ENCODE measurements at places on chromosomes 7 and 10. TPM values are rescaled to one million over a fixed set of nuclear protein-coding genes. Genes with fewer than 3 reads are reported as not detected.

DNA sequence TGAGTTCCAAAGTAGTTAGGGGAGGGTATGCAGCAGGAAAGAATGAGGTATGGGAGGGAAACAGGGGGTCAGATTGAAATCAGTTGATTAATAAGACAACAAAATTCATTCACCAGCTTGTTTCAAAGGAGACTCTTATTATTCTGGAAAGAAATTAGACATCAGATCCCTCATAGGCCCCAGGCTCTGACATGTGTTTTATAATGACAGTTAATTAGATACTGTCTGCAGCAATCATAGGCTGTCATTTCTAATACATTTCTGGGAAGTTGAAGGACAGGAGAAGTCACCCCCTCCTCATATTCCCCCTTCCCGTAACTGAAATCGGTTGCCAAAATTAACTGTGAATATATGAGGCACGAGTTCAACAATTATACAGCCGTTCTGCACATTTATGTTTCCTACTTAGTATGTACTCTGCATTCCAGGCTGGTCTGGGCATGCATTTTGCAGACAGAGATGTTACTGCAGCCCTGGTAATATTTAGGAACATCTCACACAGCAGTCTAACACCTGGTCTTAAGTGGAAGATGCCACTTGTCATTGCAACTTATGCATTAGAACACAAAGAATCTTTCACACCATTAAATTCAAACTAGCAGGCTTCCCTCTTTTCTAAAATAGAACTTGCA is 355.2 kb upstream of the LRGUK start:
- no peaks in the 10 kb centered on the region for H3K27me3 ChIP-seq
- peaks cover 11% of the 10 kb centered on the region for H3K4me1 ChIP-seq
- no peak overlapping the region for H3K27ac ChIP-seq
- H3K36me3 ChIP-seq, result no peaks in the 10 kb centered on the region

DNA sequence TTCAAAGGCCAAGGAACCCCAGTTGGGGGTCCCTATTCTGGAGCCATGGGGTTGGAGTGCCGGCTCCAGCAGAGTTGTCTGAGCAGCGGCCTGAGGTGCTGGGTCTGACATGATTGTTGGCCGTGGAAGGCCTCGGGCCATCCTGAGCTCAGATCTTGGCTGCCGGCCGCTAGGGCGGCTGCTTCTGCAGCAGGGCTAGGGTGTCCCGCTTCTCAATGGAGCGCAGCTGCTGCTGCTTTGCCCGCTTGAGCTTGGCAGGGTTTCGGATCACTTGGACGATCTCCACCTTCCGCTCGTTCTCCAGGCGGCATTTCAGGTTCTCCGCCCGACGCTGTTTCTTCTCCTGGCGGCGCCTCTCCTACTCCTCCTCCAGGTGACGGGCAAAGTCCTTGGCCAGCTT is 171.1 kb downstream of the HIBADH start:
- H3K36me3 ChIP-seq, result peaks cover 3% of the 10 kb centered on the region
- H3K4me1 ChIP-seq, result no peaks in the 10 kb centered on the region
- H3K27ac ChIP-seq, result no peak overlapping the region
- H3K27me3 ChIP-seq, result peaks cover 16% of the 10 kb centered on the region

DNA sequence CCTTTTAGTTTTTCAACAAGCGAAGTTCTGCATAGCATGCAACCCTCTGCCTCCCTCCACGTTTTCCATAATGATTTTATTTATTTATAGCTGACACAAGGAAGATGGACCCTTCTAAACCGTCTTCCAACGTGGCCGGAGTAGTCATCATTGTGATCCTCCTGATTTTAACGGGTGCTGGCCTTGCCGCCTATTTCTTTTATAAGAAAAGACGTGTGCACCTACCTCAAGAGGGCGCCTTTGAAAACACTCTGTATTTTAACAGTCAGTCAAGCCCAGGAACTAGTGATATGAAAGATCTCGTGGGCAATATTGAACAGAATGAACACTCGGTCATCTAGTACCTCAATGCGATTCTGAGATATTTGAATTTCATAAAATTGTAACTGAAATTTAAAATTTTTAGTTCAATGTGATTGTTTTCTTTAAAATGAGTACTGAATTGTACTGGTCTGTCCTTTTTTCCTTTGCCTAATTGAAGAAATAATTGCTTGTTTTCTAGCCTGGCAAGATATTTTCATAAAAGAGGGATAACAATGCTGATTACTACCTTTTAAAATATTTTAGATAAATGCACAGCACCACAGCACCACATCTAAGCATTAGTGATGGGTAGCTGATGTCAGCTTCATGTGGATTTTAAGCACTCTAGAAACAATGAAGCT is 41.5 kb upstream of the SLC39A12 start:
- H3K4me3 ChIP-seq, result no peak overlapping the region
- no peak for DNase-seq
- H3K27me3 ChIP-seq, result peaks cover 21% of the 10 kb centered on the region
- no peak overlapping the region for H3K27ac ChIP-seq
- no peaks in the 10 kb centered on the region for H3K4me1 ChIP-seq

The H2BK1 gene
- not detected for total RNA-seq

DNA sequence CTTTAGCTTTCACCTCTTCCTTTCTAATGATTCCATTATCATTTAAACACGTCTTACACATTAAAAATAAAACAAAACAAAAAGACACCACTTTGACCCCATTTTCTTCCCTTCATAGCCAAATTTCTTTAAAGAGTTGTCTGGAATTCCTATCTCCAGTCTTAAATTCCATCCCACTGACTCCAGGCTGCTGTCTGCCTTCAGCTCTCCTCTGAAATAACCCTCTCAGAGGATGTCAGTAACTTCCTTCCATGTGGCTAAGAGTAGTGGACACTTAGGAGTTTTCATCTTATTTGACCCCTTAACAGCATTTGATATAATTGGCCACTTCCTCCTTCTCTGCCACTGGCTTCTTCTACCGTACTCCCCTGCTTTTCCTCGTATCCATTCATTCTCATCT is 69.6 kb upstream of the MKX start:
- H3K27ac ChIP-seq, result no peak overlapping the region
- H3K4me3 ChIP-seq, result no peak overlapping the region
- DNase-seq, result no peak
- peaks cover 7% of the 10 kb centered on the region for H3K4me1 ChIP-seq
- H3K36me3 ChIP-seq, result no peaks in the 10 kb centered on the region

- no peak for DNase-seq
- H3K27ac ChIP-seq, result no peak overlapping the region
- no peaks in the 10 kb centered on the region for H3K4me1 ChIP-seq
- no peak overlapping the region for H3K4me3 ChIP-seq
Measured at GRCh38 chr7:45189151-45189970, 31.8 kb downstream of the RAMP3 start.
